GM19239 (cell line): ENCODE measurements at places on chromosomes 4 and X.

- peak; percentile 26 for DNase-seq
These were observed 637 bp downstream of the AMER1 start for GRCh38 chrX:64204701-64205440.

DNA sequence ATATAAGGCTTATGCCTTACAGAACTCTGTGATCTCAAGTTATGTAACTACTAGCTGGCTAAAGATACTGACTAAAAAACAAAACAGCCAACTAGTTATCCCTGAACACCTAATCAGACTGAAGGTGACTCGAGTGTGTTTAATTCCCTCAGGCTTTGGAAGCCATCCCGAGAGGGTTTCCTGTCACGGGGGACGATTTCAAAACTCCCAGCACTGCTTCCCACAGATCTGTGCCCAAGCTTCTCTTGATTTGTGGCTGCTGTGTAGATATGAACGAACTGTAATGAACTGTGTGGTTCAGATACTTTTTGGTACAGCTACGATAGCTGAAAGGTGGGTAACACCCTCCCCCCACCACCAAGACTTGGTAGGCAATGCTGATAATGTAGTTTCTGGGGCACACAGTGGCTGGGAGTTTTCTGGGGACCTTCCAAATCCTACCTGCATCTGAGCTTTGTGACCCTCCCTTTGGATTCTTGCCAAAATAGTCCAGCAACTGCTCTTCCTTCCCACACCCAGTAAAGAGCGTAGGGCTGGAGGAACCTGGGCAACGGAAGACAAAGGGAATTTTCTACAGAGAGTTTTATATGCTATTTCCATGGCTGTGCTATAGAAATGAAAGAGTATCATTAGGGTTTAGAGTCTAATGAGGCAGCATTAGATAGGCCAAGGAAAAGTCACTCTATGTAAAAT, 148.8 kb downstream of the MGST2 start:
- no peak for DNase-seq

- no peak for DNase-seq
These were observed 59.9 kb upstream of the PDGFRA start for GRCh38 chr4:54169176-54169575.

- DNase-seq = no peak
These were observed 152.7 kb downstream of the C4orf33 start for GRCh38 chr4:129248621-129249020.

DNA sequence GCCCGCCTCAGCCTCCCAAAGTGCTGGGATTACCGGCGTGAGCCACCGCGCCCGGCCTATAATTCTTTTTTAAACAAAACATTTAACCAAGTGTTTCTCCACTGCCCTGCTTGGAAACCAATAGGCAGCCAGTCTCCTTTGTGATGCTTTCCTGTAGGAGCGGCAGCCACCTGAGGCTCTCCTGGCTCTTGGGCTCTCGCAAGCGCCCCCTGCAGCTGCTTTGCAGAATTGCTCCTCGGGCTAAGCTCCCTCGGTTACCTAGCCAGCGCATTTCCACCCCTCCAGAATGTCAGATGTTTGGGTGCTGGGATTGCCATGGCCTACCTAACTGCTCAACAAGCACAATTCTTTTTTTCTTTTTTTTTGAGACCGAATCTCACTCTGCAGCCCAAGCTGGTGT, 7.7 kb downstream of the S100P start:
- no peak for DNase-seq
